ENCODE measurements at places on chromosomes 1 and 21. TPM values are rescaled to one million over a fixed set of nuclear protein-coding genes. Genes with fewer than 3 reads are reported as not detected.

The TNNT2 gene
- polyA plus RNA-seq: 582 TPM

The NEK7 gene
- 37.4 TPM for polyA plus RNA-seq

The RBM8A gene
- 120 TPM for polyA plus RNA-seq

The CCDC185 gene
- polyA plus RNA-seq: not detected

The TTC39A gene
- 18.9 TPM for polyA plus RNA-seq

The LMOD1 gene
- polyA plus RNA-seq: 40.7 TPM

The NHLH1 gene
- not detected for polyA plus RNA-seq

The RIMKLA gene
- polyA plus RNA-seq: 1.1 TPM

The DCST2 gene
- polyA plus RNA-seq: not detected

The RHBDL2 gene
- 3.8 TPM for polyA plus RNA-seq

The ATP5PO gene
- polyA plus RNA-seq: not detected

- no peak for DNase-seq
Measured at GRCh38 chr1:179589509-179589908, 2.1 kb upstream of the TDRD5 start.

GRCh38 chr1:46341222-46342083, 846 bp downstream of the NSUN4 start:
- DNase-seq: peak; percentile 5

DNA sequence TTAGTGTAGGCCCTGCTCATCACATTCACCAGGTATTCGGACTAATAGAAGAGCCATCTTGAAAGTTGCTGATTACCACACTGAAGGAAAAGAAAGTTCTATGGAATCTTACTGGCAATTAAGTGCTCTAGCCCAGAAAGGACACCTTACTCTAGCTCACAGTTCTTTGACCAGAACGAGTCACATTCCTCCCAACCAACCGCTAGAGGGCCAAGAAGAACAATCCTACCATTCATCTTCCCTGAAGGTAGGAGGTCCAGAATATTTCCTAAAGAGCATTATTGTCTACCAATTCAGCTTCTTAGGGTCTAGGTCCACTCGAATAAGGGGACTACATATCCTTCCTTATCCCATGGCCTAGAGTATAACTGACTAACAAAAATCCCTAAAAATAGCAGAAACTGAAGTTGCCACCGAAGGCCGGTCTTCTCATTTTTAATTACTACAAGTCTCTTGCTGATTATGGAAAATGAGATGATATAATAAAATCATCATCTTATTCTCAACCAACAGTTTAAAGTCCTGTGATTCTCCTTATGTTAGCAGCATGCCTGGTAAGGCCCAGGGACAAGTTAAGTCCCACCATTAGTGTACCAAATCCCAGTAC, 2.7 kb upstream of the FMO1 start:
- DNase-seq: no peak

- DNase-seq: no peak
Measured at GRCh38 chr1:117894078-117894477, 35.3 kb downstream of the GDAP2 start.

DNA sequence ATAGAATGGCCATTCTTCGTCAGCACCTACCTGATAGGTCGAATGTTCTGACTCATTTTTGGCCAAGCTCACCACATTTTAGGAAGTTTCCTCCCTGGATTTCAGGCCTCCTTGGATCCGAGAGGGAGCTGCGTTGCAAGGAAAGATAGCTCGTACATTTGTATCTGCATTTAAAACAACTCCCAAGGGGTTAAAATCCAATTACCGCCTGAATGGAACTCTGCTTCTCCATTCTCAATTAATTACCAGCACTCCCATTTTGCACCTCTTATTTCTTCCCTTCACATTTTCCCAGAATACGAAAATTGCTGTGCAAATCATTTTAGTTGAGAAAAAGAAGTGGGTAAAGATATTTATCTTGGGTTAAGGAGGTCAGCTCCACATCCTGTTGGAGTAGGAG, 610.7 kb downstream of the NPHP4 start:
- DNase-seq: no peak

DNA sequence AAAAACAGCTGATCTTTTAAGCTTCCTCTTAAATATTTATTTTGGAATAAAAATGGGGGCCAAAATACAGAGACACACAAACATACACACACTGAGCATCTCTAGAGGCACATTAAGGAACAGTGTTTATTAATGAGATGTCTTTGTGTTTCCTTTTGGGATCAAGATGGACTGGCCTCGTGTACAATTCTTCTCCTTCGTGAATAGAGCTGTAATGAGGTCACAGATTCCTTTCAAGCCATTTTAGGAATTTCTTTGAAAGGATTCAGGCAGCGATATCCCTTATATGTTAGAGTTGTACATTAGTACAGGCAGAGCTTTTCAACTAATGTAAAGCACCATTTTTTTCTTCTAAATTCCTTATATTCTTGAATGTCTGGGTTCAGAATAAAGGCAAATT, 295.7 kb downstream of the CHRM3 start:
- DNase-seq: peak; percentile 3

GRCh38 chr1:174967845-174968705, 31.7 kb upstream of the CACYBP start:
- no peak for DNase-seq

- no peak for DNase-seq
Measured at GRCh38 chr1:204853436-204853835, 17.2 kb upstream of the NFASC start.

- DNase-seq: peak; percentile 20
Measured at GRCh38 chr1:30191154-30191702, 532.2 kb downstream of the MATN1 start.

DNA sequence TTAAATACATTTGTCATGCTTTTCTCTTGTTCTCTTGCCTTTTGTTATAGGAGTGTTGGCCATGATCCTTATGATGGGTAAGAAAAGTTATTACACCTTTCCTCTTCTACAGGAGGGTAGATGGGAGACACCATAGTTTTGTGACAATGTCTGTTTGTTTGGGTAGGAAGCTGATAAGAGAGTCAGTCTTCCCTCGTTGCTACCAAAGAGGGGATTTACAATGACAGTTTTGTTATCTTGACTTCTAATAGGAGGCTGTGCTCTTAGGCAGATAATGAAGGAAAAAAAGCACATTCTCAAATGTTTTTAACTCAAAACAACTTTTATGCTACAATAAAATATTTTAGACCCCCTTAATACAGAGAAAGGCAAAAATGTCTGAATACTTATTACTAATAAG, 48.0 kb upstream of the WLS start:
- no peak for DNase-seq

- DNase-seq: no peak
Measured at GRCh38 chr1:5947978-5948680, 44.1 kb downstream of the NPHP4 start.

- DNase-seq: no peak
Measured at GRCh38 chr1:167118188-167118587, 24.3 kb downstream of the STYXL2 start.

DNA sequence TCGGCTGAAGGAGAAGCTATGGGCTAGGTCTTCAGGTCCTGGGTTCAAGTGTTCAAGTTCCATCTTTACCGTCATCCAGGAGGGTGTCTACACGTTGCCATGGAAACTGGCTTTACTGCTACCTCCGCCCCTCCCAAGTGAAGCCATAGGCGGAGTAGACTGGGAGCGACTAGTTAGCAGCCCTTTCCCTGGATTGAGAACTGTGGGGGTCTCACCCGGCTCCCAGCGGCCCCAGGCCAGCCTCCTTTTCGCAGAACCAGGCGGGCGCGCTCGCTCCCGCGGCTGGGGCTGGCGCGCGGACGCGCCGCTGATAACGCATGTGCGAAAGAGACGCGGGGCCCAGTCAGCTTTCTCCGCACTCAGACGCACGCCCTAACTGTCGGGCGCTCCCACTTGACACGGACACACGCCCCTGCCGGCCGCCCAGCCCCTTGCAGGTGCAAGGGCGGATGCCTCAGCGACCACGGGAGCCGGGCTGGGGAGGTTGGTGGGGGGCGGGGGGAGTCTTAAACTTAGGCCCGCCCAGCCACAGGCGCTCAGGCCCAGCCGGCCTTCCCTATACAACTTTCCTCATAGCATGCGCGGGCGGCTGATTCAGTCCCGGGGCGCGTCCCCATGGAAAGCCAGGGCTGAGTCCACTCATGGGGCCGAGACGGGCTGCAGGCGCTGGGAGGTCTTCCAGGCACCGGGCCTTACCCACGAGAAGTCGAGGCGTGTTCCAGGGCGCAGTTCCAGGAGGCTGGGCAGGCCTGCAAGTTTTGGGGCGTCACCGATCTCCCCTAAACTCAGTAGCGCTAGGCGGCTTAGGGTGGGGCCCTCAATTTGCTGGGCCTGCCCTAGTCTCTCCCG, 7.4 kb downstream of the EFNA4 start:
- DNase-seq: peak; percentile 72

- no peak for DNase-seq
Measured at GRCh38 chr1:30126848-30127247, 596.5 kb downstream of the MATN1 start.

- peak; percentile 50 for DNase-seq
Measured at GRCh38 chr1:97433094-97433823, 487.6 kb downstream of the DPYD start.

GRCh38 chr1:231144416-231145193, 17.3 kb upstream of the TRIM67 start:
- no peak for DNase-seq

- no peak for DNase-seq
Measured at GRCh38 chr1:32291145-32291707, 657 bp upstream of the HDAC1 start.

- peak; percentile 7 for DNase-seq
Measured at GRCh38 chr1:210586771-210587170, 258.1 kb downstream of the HHAT start.

- no peak for DNase-seq
Measured at GRCh38 chr21:28068455-28069358, 924.0 kb downstream of the LTN1 start.

- DNase-seq: no peak
Measured at GRCh38 chr1:226682871-226683814, 55.9 kb downstream of the ITPKB start.

DNA sequence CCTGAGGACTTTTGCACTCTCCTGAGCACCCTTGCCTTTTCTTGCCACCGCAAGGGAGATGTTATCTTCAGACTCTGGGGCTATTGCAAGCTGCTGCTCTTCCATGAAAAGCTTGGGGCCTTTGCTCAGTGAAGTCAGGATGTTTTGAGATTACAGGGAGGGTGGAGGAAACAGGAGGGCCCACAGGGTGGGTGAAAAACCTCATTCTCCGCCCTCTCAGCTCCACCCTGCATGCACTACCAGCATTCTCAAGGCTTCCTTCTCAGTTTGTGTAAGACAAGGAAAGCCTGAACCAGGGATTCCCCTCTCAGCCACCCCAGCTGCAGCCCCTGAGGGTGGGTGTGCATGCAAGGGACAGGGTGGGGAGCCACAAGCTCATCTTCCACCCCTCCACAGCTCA, 25.8 kb upstream of the ZNF648 start:
- no peak for DNase-seq

DNA sequence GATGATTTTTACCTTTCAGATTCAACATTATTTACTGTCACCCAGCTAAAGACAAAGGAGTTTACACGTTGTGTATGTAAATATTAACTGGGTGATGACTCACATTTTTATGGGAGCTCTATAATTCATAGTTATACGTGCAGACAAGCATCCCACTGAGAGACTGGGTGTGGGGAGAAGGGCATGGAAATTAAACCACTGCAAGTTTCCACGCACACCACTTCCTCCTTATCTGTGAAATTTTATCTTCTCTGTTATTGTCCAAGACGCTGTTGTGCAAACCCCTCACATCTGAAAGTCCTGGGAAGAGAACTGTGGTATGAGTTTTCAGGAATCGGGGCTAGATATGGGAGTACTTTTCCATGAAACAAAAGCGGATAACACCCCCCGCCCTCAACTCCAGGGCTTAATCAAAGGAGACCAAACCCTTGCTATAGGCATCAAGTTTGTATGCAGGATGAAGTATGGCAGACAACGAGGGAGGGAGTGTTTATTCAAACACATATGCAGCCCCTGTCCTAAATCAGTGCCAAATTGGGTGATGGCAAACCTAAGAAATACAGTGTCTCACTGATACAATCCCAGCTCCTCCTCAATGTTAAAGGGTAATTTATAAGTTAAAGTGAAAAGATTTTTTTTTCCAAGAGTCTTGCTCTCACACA, 23.3 kb upstream of the DPT start:
- no peak for DNase-seq

DNA sequence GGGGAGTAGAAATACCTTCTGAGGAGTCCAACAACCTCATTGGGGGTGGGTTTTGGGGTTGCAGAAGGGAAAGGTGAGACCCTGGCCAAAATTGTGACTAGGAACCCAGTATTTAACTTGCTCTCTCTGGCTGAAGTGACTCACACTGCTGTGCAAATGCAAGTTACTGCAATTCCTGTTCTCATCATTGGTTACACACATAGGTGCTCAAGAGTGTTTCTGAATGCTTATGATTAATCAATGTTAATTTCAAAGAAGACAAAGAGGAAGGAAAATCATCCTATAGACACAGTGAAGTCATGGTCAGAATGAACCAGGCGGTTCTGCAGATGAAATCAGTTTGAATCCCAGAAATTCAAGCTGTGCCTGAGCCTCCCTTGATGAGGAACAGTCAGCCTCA, 3.1 kb downstream of the ASCL5 start:
- no peak for DNase-seq
